ENCODE measurements at places on chromosomes 2 and 18.
A peak's percentile ranks its signal among the peaks of the same experiment; 100 is the strongest.

GRCh38 chr18:35019933-35020332 lies 21.3 kb upstream of the MAPRE2 start:
- no peak for DNase-seq

- no peak for DNase-seq
These were observed 55.0 kb downstream of the KIF1A start for GRCh38 chr2:240765007-240765406.

- no peak for DNase-seq
These were observed 141.5 kb upstream of the HAAO start for GRCh38 chr2:42933824-42934254.

DNA sequence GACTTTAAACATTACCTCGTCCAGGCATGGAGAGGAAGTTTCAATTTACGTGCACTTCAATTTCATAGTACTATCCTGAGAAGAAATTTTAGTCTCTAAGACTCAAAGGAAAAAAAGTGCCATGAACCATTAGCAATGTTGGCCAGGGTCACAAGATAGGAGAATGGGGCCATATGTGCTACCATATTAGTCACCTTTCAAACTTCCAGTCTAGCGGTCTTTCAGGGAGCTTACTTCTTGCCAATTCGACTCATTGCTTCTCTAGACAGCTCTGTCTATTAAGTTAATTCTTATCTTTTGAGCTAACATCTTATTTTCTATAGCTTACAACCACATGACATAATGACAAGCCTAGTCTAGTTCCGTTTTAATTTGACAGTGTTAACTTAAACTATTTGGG lies 129.1 kb downstream of the ANKRD44 start:
- DNase-seq, result no peak

DNA sequence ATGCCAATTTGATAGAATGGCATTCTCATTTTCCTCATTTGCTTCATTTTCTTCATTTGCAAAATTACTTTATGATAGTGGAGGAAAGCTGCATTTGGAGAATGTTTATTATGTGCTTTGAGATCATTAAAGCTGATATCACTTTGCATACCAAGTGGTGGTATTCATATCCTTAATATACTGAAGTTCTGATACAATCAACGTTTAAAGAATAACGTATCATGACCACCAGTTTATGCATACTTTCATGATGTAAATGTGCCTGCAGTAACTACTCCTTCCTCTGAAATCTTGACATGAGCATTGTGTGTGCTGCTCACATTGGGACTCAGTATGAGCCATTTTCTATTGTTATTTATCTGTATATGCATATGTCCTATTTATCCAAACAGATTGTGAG lies 302.1 kb downstream of the ARHGAP15 start:
- no peak for DNase-seq

GRCh38 chr2:59654710-59655109 lies 898.7 kb downstream of the BCL11A start:
- no peak for DNase-seq

- DNase-seq, result no peak
These were observed 218.1 kb downstream of the WDR7 start for GRCh38 chr18:56869189-56869777.

DNA sequence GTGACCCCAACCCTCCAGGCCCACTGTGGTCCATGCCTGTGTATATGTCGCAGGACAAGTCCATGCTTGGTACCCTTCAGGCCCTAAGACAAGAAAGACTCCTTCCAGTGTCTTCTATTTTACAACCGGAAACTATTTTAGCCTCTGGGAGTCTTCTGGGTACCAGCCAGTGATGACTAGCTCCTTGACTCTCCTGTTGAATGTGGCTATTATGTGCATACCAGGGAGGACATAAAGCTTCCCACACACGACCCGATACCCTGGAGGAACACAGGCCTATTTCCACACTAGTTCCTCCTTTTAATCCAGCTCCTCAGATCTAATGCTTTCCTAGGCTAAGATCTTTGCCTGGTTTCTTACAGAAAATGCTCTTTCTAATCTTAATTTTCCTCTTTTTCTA lies 178.1 kb downstream of the NCKAP5 start:
- no peak for DNase-seq

GRCh38 chr2:156704132-156704531 lies 268.0 kb downstream of the GPD2 start:
- no peak for DNase-seq

GRCh38 chr2:173192071-173192470 lies 116.4 kb downstream of the MAP3K20 start:
- DNase-seq, result no peak

DNA sequence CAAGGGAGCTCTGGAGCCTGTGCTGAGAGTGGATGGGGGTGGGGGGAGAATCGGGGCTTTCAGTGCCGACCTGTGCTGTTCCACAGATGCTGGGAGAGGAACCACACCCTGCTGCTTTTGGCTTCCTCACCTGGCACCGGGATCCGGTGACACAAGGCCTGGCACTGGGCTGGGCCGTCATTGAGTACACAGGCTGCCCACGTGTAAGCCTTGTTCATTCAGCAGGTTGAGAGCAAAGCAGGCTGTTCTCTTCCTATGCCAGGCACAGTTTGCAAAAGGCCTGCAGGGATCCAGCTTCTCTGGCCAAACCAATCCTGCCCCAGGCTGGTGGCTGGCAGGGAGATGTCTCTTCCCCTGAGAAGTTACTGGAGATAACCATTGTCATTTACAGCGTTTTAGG lies 17.1 kb downstream of the TRIB2 start:
- DNase-seq, result no peak

- no peak for DNase-seq
These were observed 158.4 kb downstream of the UBE2E3 start for GRCh38 chr2:181138816-181139215.

DNA sequence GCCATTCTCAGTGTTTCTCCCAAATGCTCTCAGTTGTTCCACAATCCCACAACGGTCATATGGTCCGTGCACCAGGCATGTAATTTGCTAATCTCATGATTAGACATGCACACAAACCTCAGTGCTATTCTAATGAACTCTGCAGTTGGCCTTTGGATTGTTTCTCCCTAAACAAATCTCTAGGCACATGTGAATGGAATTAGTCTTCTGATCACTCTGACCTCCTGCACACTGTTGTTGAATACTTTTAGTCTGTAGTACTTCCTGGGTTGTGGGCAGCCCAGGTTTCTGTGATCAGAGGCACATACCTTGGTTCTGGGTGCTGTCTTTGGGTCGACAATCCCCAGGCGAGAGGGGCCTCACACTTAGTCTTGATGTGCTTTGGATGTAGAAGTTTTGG lies 498.7 kb upstream of the SPRED2 start:
- DNase-seq, result no peak

GRCh38 chr2:233761040-233761769 lies 1.1 kb downstream of the UGT1A1 start:
- no peak for DNase-seq

DNA sequence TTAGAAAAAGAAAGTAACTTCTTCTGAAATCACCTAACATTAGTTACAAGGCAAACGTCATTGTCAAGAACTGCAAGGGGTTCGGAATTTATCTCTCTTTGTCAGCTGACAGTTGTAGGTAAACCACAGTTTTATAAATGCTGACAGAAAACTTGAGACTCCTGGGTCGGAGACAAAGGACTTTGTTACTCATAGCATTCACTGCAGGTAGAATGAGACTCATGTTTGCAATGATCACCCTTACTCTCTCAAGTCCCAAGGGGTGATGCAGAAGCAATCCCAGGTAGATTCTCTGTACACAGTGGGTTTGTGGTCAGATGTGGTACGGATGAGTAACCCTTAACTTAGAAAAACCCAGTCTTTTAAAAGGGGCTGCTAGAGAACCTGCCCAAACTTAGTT lies 757.8 kb downstream of the TRIB2 start:
- no peak for DNase-seq

GRCh38 chr18:58307441-58307840 lies 263.4 kb downstream of the NEDD4L start:
- DNase-seq, result no peak

DNA sequence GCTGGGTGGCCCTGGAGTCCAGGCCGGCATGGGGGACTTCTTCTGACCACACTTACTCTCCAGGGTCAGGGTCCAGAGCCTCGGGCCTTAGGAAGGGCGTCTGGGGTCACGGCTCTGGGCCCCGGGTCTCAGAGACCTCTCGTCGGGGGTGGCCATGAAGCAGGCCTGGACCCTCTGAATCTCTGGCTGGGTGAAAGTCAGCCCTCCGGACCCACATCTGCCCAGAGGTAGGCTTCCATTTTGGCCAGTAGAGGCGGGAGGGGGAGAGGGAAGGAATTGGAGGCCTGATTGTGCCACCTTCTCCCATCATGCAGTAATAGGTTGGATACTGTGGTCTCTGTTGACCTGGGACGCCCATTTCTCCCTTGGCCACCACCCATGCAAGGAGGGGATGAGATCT lies 125.3 kb upstream of the GPC1 start:
- no peak for DNase-seq

DNA sequence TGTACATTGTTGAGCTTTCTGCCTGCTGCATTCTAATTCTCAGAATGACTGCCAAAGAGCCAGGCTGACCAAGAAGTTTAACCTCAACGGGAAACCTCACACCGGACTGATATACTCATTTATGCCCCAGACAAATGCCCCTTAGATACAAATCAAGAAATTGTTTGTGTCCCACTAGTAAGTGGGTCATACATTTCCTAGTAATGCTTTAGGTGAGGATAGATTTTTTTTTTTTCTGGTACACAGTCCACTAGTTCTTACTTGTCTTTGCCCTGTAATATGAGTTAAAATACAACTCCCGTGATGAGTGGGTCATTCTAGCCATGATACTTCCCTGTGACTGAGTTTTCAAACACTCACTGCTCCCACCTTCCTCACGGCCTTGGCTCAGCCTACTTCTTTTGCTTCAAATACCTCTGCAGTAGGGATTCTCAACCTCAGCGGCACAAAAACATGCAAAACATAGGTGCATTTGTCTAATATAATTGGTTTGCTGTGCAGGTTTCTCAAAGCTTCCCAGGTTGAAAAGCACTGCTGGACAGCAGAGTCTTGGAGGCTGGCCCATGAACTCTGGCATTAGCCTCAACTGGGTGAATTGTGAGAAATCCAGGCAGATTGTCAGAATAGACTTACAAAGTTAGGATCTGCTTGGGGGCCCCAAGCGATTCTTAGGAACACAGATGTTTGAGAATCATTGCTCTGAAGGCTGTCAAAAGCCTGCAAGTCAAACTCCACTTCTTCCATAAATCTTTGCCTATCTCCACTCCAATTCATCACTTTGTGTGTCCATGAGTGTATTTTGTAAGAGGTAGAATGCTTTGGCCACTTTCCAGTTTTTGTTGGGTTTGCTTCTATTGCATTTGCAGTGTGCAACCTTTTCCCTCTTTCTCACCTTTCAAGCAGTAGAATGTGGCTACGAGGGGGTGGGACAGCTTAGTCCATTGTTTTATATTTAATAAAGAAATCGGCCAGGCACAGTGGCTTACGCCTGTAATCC lies 35.5 kb downstream of the TGIF1 start:
- DNase-seq, result no peak

- no peak for DNase-seq
These were observed 55.3 kb upstream of the YWHAQ start for GRCh38 chr2:9686061-9686460.

GRCh38 chr2:219230059-219230540 lies 494 bp downstream of the ANKZF1 start:
- DNase-seq, result no peak

GRCh38 chr2:32384529-32384928 lies 27.7 kb downstream of the BIRC6 start:
- no peak for DNase-seq

DNA sequence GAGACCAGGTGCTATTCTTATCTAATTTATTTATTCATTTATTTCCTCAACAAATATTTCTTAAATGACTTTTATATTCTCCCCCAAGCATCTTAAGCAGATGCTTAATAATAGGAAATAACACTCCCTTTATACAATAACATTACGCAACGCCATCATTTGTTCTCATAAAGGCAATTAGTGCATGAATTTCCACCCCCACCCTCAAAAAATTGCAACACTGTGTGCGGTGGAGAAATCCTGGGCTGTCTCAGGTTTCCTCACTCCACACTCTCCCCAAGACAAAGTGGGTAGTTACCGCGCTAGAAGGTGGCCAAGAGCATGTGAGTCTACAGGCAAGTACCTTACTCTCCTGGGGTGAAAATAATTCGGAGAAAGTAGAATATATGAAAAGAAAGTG lies 37.0 kb upstream of the CTDP1 start:
- no peak for DNase-seq

DNA sequence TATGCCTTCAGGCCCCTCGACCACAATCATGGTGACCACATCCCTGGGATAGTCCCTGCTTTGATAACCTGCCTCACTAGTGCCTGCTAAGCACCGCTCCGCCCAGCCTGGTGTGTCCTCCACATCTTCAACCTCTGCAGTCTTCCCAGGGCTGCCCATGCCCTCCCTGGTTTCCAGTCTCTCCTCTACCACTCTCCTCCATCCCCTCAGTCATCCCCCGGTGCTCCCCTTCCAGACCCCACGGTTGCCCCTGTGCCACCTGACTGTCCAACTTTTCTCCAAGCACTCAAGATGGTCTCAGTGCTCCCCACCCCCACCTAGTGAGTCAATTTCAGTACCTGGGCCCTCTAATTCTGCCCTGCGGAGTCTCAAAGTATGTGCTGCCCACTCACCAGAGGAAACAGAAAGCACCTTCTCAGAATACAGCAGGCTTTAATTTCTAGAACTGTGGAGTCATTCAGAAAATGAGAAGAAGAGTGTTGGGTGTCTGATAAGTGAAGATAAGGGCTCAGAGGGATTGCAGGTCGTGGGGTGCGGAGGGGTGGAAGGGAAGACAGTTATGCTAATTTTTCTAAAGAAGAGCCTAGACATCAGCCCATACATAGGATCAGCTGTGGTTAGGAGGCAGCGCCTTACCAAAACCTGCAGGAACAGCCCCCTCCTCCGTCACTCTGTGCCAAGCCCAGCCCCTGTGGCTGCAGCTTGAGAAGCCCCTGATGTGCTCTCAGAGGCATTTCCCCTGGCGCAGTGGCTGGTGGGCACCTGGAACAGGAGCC lies 53.6 kb upstream of the CAB39 start:
- DNase-seq, result peak; percentile 65

DNA sequence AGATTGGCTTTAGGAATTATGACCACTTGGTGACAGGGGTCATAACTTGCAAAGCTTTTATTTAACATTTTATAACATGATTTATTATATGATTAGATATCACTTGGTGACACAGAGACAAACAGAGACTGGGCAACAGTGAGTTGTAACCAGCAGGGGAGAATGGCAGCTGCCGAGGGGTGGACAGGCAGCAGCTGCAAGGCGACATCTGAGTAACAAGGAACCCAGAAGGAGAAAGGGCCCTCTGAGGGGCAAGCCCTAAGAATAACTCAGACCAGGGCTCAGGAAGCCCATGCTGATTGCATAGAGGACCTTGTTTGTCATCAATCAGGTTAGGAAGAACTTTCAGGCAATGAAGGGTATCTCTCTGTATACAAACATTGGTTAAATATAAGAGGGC lies 339.9 kb upstream of the SOX11 start:
- no peak for DNase-seq

GRCh38 chr2:205375461-205376448 lies 306.5 kb upstream of the NRP2 start:
- no peak for DNase-seq

- no peak for DNase-seq
These were observed 410.8 kb upstream of the FANCL start for GRCh38 chr2:58651930-58652329.

GRCh38 chr2:63899639-63900038 lies 57.9 kb downstream of the UGP2 start:
- DNase-seq, result no peak
